Activated naive CD8-positive, alpha-beta T cell treated with anti-CD3 and anti-CD28 coated beads, Interleukin-2, amount 50 U/mL, for 16 hours (primary cell): ENCODE measurements at places on chromosomes 7 and 10.

- DNase-seq: no peak
Measured at GRCh38 chr7:91135703-91136430, 128.4 kb upstream of the FZD1 start.

- DNase-seq: no peak
Measured at GRCh38 chr10:104318810-104319741, 19.2 kb downstream of the ITPRIP start.

DNA sequence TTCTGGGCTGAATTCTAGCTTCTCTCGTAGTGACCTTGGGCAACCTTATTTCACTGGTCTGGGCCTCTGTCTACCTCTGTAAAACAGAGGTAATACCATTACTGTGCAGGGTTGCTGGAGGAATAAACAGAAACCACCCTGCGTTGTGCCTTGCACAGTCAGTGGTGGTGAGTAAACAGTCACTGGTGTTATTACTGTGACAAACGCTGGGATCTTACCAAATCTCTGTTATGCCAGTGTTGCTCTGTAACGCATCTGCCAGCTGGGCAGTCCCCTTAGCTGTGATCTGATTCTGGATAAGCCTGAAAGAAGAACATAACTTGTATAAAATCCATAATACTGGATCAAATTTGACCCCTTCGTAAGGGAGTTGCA lies 49.4 kb downstream of the NOD1 start:
- DNase-seq: no peak

DNA sequence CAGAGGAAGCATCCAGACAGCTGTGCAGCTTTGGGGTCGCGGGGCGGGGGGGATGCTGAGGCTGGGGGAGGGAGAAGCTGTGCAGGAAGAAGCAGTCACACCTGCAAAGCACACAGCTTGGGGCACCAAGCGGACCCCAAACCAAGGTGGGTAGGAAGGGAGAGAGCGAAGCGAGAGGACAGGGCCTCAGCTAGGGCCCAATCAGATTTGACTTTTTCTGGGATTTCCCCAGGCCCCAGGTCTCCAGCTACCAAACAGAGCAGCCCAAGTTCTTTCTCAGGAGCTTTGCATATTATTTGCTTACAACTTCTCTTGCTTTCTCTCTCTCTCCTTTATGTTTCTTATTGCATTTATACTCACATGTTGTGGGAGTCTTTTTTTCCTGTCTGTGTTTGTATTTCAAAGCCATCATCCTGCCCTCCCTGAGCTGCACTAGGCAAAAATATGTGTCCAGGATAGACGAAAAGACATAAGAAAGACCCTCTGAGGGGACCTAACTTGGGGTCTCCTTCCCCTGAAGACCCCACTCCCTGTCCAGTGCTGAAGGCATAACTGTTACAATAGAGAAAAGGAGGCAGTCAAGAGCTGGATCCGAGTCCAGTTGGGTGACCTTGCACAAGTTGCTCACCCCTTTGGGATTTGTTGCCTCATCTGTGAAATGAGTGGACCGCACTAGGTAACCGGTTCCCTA lies 50.6 kb upstream of the SMNDC1 start:
- DNase-seq: no peak

DNA sequence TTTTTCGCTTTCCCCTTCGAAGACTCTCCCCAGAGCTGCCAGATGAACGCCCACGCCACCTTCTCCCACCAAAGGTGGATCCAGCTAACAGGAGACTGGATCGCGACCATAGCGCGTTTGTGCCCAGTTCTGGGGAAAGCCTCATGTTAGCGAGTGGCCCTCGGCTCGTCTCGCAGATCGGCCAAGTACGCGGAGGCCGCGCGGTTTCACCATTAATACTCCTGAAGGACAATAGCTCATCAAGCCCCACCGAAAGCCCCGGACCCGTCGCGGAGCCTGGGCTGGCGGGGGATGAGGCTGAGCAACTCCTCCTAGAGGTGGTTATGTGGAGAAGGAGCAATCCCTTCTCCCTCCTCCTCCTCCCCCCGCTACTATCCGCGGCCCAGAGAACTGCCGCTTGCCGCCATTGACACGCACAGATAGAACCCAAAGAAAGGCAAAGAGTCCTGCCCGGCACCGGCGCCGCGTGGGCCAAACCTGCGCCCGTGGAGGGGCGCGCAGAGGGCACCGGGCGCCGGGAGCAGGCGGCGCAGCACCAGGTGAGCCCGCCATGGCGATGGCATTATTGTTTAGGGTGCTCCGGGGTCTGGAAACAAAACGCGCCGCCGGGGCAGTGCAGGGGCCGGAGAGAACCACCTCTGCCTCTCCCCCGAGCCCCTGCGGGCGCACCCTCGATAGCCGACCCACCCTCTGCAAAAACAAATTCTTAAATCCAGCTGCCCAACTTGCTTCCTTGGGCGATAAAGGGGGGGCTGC lies at the start of gene MACROH2A2:
Gene MACROH2A2 (plus strand): TSS at position 385 of the 756 bp plus-strand sequence. CDS start 22,813 bp downstream, outside the sequence.
- no peak for DNase-seq

DNA sequence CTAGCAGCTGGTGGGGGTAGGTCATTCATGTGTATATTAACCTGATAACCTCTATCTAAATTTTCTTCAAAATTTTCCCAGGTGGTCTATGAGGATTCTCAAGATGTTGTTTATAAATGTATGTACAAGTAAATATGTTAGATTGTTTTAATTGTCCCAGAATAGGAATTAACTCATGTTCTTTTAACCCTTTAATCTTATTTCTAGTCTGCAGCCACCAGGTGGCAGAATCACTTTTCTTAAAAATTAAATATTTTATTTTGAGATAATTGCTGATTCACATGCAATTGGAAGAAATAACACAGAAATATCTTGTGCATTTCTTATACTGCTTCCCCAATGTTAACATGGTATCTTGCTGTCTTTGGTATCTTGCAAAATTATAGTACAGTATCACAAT lies 589.5 kb downstream of the ARL4A start:
- DNase-seq: no peak
